ENCODE measurements at places on chromosomes 2 and 18. TPM values are rescaled to one million over a fixed set of nuclear protein-coding genes. Genes with fewer than 3 reads are reported as not detected.

The UPP2 gene
- not detected for total RNA-seq

The CFAP221 gene
- total RNA-seq, result 4.5 TPM

The ROCK2 gene
- total RNA-seq, result 45.4 TPM

The LYG1 gene
- 2.2 TPM for total RNA-seq

The MROH2A gene
- total RNA-seq, result not detected

The SFTPB gene
- total RNA-seq, result not detected

The NT5DC4 gene
- not detected for total RNA-seq

The VAMP5 gene
- 2.5 TPM for total RNA-seq

The GCG gene
- 0.36 TPM for total RNA-seq

The POU3F3 gene
- not detected for total RNA-seq

The ADGRF3 gene
- total RNA-seq, result 0.83 TPM

The SYT4 gene
- 1.0 TPM for total RNA-seq

The SLC9A4 gene
- total RNA-seq, result 0.11 TPM

The CRYGD gene
- not detected for total RNA-seq

The ALLC gene
- not detected for total RNA-seq

The CLEC4F gene
- total RNA-seq, result not detected

The CPLX4 gene
- not detected for total RNA-seq

The ICOS gene
- total RNA-seq, result not detected

The RNU2-63P gene
- 13.0 TPM for total RNA-seq

The ANKRD30B gene
- not detected for total RNA-seq

The PROC gene
- 0.25 TPM for total RNA-seq

The G6PC2 gene
- total RNA-seq, result not detected

The CD207 gene
- total RNA-seq, result not detected

The CD28 gene
- total RNA-seq, result not detected

The RAB27B gene
- 1.3 TPM for total RNA-seq

The DNAJC5G gene
- total RNA-seq, result 0.18 TPM

The RAB6C gene
- total RNA-seq, result 0.16 TPM

The CABLES1 gene
- 11.3 TPM for total RNA-seq

The GALM gene
- total RNA-seq, result 17.6 TPM

The FAM117B gene
- 29.5 TPM for total RNA-seq

The CFAP65 gene
- not detected for total RNA-seq

The TUBB8B gene
- 0.31 TPM for total RNA-seq

All from mesothelial cell of epicardium (in vitro differentiated cells).